CD4-positive, CD25-positive, alpha-beta regulatory T cell (primary cell): ENCODE measurements at places on chromosomes 6 and 20.
A peak's percentile ranks its signal among the peaks of the same experiment; 100 is the strongest.

DNA sequence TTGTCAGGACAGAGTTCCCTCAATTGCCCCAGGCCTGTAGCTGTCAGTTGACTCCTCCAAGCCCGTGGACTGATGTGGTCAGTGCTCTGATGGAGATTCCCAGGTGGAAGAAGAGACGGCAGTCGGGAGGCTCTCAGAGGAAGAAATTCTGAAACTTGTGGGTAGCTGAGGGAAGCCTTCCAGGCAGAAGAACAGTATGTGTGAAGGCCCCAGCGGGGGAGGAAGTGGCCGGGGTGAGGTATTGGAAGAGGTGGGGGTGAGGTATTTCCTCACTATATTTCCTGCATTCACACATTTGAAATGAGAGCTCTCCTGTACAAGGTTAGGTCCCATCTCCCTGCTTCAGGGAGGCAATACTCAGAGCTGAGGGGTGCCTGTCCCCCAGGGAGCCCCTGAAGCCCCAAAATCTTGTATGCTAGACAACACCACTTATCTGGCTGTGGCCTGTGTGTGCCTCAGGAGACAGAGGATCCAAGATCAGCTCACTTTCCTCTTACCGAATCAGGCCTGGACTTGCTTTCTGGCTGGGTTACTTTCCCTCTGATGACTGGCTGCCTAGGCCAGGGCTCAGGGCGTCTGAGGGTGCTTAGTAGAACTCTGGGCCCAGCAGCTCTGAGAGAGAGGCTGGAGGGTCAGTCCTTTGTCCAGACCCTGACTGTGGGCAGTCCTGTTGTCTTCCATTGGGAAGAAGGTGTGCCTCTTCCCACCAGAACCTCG is 49.3 kb upstream of the MYL9 start:
- peak; percentile 77 for DNase-seq

- DNase-seq: no peak
Measured at GRCh38 chr20:19079536-19080299, 132.7 kb upstream of the SLC24A3 start.

- no peak for DNase-seq
Measured at GRCh38 chr6:155080881-155081845, 86.0 kb downstream of the TIAM2 start.

- peak; percentile 79 for DNase-seq
Measured at GRCh38 chr20:23142162-23143050, 56.3 kb upstream of the CD93 start.

GRCh38 chr6:15512126-15512525 is 150.7 kb downstream of the DTNBP1 start:
- DNase-seq: no peak

DNA sequence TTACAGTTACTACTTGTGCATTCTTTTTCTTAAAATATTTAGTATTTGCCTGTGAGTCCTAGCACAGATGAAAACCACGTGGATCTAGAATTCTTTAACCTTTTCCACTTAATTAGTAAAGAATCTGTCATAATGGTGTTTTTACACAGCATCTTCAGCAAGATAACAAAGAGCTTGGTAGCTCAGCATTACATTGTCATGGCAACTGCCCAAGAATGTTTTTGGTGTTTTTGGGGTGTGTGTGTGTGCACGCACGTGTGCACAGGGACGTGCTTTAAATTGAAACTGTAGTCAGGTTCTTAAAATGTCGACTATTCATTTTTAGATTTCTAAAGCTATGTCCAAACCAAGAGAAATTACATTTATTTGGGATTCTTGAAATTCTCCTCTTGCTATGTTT is 108.0 kb downstream of the FIG4 start:
- no peak for DNase-seq

GRCh38 chr6:166553563-166554271 is 32.8 kb downstream of the RAMACL start:
- no peak for DNase-seq

- DNase-seq: no peak
Measured at GRCh38 chr20:23658989-23659609, 21.3 kb upstream of the CST3 start.

- no peak for DNase-seq
Measured at GRCh38 chr6:32397252-32397920, 9.6 kb downstream of the BTNL2 start.

DNA sequence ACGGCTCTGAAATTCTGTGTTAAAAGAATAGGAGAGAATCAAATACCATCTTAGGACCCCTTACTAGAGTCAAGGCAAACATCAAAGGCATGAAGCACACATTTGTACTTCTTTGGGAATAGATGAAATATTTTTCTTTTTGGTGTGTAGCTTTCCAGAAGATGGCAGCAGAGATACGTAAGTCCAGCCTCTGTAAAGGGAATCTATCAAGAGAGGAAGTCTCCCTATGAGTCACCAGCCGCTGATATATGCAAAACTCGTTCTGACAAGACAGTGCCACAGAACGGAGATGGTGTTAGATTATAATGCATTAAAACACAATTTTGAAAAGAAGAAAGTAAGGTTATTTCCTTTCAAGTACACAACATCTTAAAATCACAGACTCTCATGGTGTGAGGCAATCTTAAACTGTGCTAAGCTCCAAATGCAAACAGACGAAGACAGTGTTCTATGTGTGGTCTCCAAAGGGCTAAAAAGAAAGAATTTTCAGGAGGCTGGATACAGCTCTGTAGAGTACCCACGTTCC is 120.0 kb upstream of the AGPAT4 start:
- peak; percentile 4 for DNase-seq

- DNase-seq: peak; percentile 52
Measured at GRCh38 chr6:135675862-135676261, 175.6 kb upstream of the PDE7B start.

- no peak for DNase-seq
Measured at GRCh38 chr6:110514818-110515217, 38.4 kb upstream of the SLC22A16 start.

- DNase-seq: no peak
Measured at GRCh38 chr6:54106727-54107126, 4.5 kb upstream of the MLIP start.

GRCh38 chr20:7308163-7308562 is 540.7 kb downstream of the BMP2 start:
- DNase-seq: no peak

- DNase-seq: no peak
Measured at GRCh38 chr6:101458826-101459225, 65.3 kb downstream of the GRIK2 start.

- DNase-seq: no peak
Measured at GRCh38 chr6:46221222-46221793, 50.5 kb upstream of the ENPP5 start.

DNA sequence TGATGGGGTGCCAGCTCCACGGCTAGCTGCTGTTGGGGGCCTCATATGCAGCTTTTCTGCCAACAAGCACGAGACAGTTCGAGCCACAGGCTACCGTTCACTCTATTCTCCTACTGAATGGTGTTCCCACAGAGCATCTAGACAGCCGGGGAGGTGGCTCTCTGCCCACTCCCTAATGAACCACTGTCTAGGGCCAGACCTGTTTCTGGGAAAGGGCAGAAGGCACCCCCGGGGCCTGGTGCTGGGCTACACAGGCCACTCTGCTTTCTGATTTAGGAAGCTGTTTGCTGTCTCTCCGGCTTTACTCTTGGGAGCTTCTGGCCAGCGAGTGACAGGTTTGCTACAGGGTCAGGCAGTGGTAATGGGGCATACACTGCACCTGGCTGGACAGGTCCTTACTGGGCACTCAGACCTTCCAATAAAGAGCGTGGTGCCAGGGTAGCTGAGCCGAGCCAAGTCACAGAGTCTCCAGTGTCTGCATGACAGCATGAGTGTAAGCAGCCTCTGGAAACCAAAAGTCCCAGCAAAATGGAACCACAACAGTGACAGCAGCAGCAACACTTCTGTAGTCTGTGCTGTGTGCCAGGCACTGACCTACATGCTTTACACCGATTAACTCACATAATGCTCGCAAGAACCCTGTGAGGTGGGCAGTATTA is 8.4 kb downstream of the CCDC167 start:
- peak; percentile 13 for DNase-seq

DNA sequence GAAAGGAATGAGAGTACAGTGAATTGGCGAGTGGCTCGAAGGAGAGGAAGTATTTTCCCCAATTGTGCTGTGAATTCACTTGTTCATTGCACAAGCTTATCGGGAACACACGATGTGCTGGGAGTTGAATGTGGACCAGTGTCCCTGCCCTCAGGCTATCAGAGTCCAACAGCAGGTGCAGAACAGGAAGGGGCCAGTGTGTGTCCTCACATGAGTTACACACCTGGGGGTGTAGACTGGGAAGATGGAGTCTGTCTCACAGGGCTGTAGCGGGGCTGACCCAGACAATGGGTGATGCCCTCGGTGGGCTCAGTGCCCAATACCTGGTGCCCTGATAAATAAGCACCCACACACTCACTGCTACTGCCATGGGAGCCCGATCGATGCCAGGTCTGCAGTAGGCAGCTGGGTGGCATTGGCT is 14.4 kb downstream of the DUSP22 start:
- no peak for DNase-seq

DNA sequence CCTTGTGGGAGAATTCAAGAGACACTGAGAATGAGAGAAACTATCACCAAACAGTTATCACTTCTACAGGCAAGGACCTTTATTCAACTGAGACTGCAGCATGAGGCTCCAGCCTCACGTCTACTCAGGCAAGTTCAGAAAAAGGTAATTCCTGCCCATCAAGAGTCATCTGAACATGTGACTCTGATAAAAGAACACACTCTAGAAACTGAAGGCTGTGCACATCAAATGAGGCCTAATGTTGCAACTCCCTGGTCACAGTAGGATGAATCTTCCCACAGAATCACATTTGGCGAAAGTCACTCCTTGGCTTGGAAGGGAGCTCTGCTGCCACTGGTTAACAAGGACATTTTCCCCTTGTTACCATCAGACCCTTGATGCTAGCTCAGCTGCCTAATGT is 71.2 kb upstream of the EMILIN3 start:
- DNase-seq: no peak

GRCh38 chr6:62371453-62372210 is 85.6 kb upstream of the KHDRBS2 start:
- DNase-seq: no peak

GRCh38 chr6:137473598-137473997 is 20.6 kb downstream of the OLIG3 start:
- no peak for DNase-seq

DNA sequence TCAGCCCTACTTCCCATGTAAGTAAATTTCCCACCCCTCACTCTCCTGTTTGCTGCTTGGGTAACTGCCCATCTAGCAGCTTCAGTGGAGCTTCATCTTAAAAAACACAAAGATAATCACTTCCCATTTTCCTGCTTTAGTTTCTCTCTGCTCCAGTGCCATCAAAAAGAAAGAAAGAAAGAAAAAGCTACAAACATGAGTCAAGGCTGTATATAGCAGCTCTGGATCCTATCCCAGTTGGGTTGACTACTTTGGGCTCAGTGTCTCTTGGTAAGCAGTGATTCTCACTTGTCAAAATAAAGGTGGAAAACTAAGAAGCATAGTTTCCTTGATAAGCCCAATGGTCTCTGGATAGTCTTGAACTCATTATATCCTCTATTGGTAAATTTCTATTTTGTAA is 48.7 kb upstream of the SRPK1 start:
- DNase-seq: no peak

GRCh38 chr6:144305985-144306384 is 20.9 kb downstream of the UTRN start:
- no peak for DNase-seq

- no peak for DNase-seq
Measured at GRCh38 chr20:41359541-41360011, 7.0 kb downstream of the EMILIN3 start.

- DNase-seq: no peak
Measured at GRCh38 chr6:11919771-11920440, 92.2 kb upstream of the HIVEP1 start.

- DNase-seq: no peak
Measured at GRCh38 chr6:125480571-125480970, 178.8 kb upstream of the HDDC2 start.

DNA sequence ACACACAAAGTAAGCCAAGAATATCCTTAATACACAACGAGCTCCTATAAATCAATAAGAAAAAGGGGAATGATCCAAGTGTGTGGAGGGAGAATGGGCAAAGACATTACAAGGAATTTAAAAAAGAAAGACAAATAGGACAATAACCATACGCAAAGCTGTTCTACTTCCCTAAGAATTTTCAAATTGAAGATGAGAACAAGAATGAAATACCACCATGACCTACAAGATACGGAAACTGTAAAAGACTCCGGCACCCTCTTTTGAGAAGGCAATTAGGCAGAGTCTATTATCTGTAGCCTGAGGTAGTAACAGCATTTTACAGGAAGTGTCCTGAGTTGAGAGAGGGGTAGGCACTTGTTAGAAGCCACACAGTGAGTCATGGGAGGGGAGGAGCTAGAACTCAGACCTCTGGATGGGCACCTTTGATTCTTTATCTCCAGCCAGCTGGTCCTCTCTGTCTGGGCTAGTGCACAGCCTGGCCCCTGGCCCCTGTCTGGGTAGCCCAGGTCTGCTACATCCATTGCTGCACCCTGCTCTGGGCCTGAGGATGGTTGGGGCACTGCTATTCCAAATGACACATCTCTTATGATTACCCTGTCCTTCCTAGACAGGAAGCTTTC is 15.3 kb downstream of the RSPO4 start:
- no peak for DNase-seq

GRCh38 chr6:84618046-84618752 is 146.2 kb downstream of the TBX18 start:
- no peak for DNase-seq

DNA sequence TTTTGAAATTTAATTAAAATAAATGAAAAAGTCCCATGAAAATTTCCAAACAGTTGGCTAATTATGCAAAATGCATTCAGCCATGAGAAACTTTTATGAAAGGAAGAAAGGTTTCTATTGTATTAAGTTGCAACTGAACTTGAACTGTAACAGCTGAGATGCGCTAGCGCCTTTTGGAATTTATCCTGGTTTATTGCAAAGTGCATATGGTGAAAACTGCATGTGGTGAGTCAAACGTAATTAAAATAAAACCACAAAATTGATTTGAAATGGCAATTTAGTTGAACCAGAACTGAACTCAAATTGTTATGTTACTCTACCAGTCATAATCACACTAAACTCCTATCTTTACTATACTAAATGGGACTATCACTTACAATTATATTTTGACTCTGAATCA is 46.4 kb upstream of the COL21A1 start:
- DNase-seq: no peak

GRCh38 chr6:151087861-151088598 is 151.7 kb upstream of the AKAP12 start:
- no peak for DNase-seq

DNA sequence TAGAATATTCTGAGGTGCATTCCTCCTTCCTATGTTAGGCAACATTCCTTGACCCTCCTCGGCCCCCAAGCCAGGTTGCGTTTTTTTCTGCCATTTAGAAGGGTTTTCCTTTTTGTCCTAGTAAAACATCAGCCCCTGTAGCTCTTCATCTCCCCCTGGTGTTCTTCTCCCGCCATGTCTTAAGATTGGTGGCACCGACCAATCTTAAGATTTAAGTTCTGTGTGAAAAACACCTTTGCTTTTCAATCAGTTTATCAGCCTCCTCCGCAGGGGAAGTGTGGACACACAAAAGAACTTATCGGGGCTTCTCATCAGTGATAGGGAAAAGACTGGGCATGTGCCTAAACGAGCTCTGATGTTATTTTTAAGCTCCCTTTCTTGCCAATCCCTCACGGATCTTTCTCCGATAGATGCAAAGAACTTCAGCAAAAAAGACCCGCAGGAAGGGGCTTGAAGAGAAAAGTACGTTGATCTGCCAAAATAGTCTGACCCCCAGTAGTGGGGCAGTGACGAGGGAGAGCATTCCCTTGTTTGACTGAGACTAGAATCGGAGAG is 719 bp upstream of the EDN1 start:
- peak; percentile 64 for DNase-seq
